ENCODE measurements at places on chromosomes 7 and 10.

DNA sequence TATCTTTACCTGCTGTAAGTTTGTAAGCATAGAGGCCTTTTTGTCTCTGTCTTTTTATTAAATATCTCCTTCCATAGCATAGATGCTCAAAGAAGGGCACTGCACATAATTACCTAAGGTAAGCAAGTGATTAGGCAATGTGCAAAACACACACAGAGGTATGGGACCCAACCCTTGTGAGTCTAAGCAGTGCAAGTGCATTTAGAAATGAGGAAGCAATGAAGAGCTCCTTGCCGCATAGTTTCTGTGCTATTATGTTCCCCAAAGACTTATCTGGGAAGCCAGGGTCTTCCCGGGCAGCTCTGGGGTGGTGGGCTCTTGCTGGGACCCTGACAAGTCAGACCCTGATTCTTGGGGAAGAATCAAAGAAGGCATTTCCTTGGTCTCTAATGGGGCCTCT lies 13.5 kb upstream of the MGAM2 start:
- DNase-seq = no peak

- no peak for DNase-seq
Measured at GRCh38 chr7:95737828-95738505, 34.4 kb upstream of the DYNC1I1 start.

DNA sequence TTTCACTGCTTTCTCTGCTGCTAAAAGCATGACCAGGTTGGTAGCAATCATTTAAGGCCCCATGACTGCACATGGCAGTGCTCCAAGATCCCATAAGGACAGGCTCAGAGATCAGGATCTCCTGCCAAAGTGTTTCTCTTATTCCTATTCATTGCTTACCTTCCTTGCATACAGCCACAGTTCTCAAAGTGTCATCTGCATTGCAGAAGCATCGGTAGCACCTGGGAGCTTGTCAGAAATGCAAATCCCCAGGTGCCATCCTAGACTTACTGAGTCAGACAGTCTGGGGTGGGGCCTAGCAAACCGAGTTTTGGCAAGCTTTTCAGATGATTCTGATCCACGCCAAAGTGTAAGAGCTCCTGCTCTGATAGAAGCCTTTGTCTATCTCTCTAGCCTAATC lies 489.0 kb upstream of the AUTS2 start:
- DNase-seq = no peak

DNA sequence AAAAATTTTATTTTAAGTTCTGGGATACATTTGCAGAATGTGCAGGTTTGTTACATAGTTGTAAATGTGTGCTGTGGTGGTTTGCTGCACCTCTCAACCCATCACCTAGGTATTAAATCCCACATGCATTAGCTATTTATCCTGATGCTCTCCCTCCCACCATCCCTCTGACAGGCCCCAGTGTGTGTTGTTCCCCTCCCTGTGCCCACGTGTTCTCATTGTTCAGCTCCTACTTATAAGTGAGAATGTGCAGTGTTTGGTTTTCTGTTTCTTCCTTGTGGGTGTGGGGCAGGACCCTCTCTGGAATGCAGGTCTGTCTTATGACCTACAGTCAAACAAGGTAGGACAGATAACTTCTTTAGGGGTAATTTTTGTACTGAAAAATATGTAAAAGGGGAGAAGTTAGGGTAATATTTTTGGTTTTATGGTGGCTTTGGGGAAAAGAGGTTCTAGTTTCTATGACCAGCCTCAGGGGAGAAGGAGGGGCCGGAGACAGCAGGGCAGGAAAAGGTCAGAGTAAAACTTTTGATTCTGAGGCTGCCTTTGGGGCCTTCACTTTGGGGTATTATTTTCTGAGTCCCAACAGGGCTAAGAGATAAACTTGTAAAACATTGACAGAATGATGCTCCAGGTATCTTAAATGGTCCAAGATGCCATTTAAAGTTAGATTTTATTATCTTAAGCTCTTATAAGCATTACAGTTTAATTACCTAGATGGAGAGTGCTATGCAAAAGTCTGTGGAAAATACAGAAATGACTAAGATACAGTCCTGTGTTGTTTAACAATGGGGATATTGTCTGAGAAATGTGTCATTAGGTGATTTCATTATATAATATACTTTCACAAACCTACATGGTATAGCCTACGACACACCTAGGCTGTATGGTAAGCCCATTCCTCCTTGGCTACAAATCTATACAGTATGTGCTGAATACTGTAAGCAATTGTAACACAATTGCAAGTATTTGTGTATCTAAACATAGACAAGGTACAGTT lies 354.8 kb downstream of the ABCA13 start:
- no peak for DNase-seq

DNA sequence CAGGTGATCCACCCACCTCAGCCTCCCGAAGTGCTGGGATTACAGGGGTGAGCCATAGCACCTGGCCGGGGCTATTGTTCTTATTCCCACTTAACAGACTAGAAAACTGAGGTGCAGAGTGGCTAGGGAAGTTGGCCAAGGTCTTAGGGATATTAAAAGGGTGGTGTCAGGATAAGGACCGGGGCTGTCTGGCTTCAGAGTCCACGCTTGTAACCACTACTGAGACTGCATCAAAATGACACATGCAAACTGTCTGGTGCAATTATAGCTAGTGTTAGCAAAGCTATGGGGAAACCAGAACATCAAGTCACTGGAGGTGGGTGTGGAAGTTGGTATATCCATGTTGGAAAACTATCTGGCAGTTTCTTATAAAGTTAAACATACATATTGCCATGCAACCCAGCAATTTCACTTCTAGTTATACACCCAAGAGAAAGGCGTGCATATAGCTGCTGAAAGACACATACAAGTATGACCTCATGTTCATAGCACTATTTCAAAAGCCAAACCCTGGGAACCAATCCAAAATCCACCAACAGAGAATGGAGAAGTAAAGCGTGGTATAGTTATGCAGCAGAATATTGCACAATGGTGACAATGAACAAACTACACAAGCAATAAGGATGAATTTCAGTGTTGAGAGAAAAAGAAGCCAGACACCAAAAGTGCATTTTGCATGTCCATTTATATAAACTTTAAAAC lies 33.9 kb upstream of the EEPD1 start:
- DNase-seq = peak; percentile 90

GRCh38 chr10:4770801-4771553 lies 55.0 kb upstream of the AKR1E2 start:
- DNase-seq = no peak

DNA sequence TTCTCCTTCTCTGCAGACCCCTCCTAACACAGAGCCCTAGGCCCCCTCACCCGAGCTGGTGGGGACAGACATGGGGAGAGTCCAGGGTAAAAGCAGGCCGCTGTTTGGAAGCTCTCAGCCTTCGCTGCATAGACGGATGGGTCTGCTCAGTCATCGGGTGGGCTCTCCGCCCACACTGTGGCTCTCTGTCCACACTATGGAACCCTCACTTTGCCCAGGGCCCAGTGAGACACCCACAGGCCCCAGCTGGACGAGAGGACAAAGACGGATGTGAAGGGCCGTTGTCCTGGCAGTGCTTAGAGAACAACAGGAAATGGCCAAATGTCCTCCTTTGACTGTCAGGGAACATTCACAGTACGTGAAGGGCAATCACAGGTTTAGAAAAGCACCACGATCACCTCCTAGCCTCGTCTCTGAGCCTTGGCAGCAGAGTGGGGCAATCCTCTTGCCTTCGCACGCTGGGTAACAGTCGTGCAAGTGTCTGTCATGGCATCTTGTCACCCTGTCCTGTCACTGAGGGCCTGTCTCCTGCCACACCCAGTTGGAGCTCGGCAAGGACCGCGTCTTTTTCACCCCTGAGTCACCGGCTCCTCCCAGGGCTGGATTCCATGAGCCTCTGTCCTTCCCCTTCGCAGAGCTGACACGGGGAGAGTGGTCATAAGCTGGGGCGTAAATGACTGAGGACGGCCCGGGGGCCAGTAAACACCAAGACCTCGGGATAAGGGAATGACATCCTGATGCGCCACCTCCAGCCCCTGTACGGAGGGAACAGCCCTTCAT lies 80.6 kb downstream of the PRKAG2 start:
- no peak for DNase-seq

DNA sequence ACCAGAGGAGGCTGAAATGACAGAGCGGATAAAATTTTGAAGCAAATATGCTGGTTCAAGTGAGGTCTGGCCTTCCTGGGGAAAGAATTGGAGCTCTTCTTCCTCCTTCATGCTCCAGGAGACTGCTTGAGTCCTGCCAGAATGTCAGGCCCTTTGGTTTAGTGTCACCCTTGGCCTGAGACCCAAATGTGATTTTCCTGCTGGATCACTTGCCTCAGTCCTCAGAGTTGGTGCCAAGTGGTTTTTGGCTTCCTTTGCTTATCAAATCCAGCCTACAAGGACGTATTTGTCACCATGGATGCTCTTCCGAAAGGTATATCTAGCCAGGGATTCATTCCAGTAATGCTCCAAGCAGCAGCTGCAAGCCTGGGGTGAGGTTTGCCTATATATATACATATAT lies 118.4 kb downstream of the PLPP4 start:
- DNase-seq = no peak

DNA sequence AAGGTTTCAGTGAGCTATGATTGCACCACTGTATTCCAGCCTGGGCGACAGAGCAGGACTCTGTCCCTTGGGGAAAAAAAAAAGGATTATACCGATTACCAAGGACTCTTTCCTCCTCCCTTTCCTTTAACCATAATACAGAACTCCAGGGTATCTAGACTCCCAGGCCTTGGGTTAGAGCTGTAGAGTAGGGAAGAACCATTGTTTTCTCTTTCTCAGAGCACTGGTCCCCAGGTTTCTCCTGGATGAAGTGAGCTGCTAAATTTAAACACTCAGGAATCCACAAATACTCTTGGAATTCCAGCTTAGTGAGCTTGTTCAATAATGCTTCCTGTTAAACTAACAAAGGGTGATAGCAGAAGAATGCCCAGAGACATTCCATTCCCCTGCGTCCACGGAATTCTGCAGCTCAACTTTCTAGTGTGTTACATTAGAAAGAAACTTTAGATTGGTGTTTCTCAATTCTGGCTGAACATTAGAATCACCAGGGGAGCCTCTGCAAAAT lies 14.6 kb upstream of the RPEL1 start:
- DNase-seq = no peak

DNA sequence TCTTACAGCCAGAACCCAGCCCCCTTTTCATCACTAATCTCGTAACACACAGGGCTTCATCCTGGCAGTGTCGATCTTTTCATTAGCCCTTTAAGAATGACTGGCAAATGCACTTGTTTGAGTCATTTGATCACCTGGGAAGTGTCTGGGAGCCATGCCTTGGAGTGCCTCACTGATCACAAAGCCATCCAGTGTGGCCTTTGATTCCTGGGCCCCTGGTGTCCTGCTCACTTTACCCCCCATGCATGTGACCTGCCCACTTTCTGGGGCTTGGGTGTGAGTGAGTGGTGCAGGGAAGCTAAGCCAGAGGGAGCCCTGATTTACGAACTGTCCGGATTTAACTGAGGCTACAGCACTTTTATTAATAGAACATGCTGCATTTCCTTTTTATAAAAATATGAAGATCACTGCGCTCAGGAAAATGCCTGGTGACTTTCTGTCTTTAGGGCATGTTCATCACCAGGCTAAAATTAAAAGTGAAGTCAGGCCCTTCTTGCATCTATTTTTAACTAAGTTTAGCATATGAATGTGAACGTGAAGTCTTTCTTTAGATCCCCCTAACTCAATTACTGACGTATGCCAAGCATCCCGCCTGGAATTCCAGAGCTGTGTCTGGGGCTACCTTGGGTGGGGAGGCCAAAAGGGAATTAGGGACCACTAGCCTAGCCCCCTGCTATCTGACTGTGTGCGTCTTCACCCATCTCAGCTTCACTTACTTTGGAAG lies 23.6 kb downstream of the RBM20 start:
- DNase-seq = no peak

- no peak for DNase-seq
Measured at GRCh38 chr10:80465839-80466590, 11.9 kb downstream of the TSPAN14 start.

Measured in SIG-M5 (cell line).